ENCODE measurements at places on chromosomes 7 and 10.

DNA sequence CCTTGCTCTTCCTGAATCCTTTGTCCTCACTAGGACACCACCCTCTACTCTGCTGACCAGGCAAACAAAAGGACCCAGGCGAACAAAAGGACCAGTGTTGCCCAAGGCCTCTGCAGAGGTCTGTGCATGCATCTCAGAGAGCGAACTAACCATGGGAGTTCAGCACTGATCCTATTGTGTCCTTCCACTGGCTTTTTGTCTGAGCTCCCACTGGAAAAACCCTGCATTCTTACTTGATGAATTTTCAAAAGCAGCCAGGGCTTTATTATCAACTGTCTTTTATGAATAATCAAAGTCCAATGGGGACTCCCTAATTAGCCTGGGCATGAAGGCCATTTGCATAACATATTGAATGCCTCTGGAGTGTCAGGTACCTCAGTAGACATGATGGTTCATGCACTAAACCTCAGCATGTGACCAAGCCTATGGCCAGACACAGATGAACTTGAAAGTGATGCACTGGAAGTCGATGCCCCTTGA lies 140.6 kb downstream of the KCNMA1 start:
- ATAC-seq = peak; percentile 44

DNA sequence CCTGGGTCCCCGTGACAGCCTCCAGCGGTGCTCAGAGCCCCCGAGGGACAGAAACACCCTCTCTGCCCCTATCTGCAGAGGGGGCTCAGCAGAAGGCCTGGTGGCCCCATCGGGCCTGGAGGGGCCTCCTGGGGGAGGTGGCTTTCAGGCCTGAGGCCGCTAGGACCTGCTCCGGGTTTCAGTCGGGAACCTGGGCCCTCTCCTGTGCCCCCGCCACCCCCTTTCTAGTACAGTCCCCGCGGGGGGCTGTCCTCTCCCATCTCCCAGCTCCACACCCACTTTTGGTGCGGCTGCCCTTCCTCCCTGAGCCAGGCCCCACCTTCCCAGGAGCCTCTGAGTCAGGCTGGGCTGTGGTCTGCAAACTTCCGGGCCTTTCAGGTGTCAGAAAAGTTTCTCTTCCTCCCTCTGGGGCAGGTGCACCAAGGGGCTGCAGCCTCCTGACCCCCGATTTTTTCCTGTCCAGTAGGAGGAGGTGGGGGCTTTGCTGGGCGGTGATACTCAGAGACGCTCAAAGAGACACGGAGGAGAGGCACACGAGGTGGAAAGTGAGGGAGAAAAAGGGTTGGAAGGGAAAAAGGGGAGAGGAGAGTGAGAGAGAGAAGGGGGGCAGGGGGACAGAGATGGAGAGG lies 692 bp downstream of the CARD11 start:
- no peak for ATAC-seq

- ATAC-seq = no peak
Measured at GRCh38 chr7:102318482-102318971, 31.9 kb downstream of the SH2B2 start.

DNA sequence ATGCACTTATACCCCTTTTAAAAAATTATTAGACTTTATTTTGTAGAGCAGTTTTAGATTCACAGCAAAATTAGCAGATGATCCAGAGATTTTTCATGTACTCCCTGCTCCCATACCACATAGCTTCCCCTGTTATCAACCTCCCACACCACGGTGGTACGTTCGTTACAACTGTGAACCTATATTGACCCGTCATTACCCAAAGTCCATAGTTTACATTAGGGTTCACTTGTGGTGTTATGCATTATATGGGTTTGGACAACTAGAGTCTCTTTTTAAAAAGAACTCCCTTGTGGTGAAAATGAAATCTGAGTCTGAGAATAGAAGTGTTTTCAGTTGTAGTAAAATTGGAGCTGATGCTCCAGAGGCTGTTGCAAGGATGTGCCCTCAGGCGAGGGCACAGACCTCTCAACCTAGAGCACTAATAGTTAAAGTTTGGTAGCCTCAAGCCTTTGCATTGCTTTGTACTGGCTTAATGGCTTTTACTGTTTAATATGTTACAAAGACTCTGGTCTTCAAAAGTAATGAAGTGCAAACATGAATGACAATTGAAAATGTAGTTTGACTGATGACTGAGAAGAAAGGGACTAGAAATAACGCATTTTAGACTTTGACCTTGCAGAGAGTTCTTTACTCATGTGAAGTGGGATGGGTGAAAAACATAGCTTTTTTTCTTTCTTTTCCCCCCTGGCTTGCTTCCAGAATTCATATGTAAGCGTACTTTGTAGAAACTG lies 30.6 kb upstream of the CSTF2T start:
- ATAC-seq = no peak

DNA sequence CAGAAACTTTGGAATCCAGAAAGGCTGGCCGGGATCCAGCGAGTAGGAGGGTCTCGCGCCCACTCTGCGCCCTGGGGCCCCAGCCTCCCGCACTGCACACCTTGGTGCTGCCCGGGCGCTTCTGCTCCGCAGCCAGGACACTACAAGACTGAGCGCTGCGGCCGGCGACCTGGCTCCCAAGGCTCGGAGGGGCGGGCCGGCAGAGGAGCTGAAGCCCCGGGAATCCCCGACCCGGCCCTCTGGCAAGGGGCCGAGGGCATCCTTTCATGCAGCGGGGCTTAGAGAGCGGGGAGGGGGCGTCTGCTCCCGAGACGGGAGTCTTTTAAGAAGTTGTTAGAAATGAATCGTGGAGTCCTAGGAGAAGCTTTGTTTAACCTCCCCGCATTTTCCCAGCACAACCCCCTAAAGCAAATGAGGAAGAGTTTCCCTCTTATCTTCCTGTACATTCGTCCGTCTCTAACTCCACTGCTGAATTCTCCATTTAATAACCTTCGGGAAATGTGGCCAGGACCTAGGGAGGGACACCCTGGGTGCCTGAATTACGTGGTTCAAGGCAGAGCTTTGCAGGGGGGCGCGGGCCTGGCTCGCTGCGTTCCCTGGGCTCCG lies 1.1 kb downstream of the VWC2 start:
- ATAC-seq = peak; percentile 39

GRCh38 chr10:102645741-102646609 lies 1.7 kb downstream of the TRIM8 start:
- peak; percentile 30 for ATAC-seq

DNA sequence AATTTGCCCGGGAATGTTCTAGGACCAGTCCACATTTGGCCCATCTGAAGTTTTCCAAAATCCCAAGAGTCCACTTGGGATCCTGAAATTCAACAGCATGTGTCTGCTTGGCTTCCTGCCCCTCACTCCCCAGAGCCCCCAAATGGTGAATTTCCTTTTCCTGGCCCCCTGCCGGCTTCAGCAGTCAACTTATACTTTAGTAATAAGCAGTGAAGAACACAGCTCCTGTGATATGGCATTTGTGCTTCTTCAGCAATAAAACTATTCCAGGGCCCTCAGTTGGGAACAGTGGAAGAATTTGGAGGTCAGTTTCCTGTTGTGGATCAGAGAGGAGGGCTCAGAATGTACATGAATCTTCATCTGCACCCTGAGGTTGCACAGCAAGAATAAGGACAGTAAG lies 51.1 kb downstream of the PRF1 start:
- ATAC-seq = no peak

DNA sequence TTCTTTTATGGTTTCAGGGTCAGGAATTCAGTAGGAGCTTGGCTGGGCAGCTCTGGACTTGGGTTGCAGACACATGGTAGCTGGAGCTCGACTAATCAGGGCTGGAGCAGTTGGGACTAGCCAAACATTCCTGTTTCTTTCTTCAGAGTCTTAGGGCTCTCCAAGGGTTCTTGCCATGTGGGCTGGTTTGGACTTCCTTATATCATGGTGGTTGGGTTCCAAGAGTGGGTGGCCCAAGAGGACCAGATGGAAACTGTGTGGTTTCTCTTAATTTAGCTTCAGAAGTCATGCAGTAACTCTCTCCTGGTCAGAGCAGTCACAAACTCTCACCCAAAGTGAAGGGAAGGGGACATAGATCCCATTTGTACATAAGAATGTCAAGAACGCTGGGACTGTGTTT lies 270.1 kb upstream of the FZD1 start:
- no peak for ATAC-seq

DNA sequence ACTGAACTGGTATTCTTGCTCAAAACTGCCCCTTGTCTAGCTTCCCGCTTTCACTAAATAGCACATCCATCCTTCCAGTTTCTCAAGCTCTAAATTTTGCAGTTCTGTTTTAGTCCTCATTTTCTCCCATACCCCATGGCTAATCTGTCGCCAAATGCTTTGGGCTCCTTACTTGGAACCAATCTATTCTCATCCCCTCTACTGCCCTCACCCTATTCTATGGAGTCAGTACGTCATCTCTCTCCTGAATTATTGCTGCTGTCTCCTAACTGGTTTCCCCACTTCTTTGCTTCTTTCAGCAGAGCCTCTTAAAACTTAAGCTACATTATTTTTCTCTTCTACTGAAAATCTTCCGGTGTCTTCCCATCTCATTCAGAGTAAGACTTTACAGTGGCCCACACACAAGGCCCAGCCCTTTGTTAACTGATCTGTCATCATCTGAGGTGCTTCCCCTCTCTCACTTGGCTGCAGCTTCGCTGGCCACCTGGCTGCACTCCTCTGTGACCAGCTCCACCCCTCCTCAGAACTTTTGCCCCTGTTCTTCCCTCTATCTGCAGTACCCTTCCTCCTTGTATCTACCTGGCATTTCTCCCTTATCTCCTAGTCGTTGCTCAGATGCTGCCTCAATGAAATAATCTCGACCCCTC lies 9.9 kb downstream of the STARD3NL start:
- peak; percentile 20 for ATAC-seq

DNA sequence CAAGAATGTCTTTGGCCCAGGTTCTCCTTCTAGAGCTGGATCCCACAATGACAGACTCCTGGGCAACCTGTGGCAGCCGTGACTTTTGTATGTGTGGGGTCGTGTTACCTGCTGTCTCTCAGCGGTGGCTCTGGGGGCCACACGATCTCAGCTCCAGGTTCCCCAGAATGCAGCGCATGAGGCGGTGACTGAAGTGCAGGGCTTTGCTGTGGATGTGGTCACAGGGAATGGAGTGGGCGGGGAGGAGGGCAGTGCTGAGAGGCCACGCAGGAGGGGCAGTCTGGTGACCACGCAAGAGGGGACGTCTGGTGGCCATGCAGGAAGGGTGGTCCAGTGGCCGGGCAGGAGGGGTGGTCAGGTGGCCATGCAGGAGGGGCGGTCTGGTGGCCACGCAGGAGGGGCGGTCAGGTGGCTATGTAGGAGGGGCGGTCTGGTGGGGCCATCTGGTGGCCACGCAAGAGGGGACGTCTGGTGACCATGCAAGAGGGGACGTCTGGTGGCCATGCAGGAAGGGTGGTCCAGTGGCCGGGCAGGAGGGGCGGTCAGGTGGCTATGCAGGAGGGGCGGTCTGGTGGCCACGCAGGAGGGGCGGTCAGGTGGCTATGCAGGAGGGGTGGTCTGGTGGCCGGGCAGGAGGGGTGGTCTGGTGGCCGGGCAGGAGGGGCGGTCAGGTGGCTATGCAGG lies 112.7 kb downstream of the ACTR3B start:
- no peak for ATAC-seq

All from motor neuron (in vitro differentiated cells).